ENCODE measurements at places on chromosomes 4 and X.
A peak's percentile ranks its signal among the peaks of the same experiment; 100 is the strongest.

DNA sequence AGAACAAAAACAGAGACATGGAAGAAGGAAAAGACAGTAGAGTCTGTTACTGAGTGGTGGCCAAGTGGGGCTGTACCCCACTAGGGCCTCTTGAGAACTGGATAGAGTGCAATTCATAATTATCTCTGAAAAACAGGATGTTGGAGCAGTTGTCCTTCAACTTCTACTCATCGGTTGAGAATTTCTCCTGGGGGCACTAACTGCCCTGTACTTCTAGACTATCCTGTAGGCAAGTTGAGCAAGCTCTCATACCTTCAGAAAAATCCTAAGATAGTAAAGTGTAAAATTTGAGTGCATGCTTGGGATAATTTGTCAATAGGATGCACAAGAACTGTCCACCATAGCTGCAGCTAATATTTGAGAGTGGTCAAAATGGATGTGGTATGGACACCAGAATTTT, 179.7 kb upstream of the CNKSR2 start:
- no peak for DNase-seq

DNA sequence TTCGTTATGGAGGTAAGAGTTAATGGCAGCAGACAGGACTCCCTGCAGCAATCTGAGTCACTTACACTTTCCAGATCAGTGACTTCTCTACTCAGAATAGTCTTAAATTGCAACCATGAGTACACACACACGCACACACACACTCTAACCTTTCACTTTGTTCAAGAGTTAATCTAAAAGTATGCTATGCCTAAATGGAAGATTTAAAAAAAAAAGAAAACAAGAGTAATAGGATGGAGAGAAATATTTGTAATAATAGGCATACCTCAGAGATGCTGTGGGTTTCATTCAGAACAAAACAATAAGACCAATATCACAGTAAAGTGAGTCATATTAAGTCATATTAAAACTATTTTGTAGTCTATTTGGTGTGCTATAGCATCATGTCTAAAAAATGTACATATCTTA, 969.1 kb upstream of the PCDH10 start:
- DNase-seq: peak; percentile 1

- no peak for DNase-seq
Measured at GRCh38 chr4:79854856-79855502, 218.1 kb downstream of the ANTXR2 start.

- DNase-seq: no peak
Measured at GRCh38 chr4:168879188-168879587, 130.9 kb downstream of the CBR4 start.

DNA sequence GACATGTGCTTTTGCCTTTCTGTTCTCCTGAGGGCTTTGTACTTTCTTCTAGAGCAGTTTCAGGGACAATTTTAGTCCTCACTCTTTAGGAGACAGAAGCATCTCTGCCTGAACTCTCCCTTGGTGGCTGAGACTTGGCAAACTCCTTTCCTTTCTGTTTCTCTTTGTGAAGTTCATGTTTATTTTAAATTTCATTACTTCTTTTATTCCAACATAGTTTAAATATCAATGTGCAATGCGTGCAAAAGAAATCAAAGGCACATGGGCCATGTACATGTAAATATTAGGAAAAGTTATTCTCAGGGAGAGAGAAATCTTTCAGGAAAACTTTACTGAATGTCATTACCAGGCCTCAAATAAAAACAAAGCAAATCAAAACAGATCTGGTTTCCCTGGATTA, 177.6 kb downstream of the RNF150 start:
- DNase-seq: no peak

DNA sequence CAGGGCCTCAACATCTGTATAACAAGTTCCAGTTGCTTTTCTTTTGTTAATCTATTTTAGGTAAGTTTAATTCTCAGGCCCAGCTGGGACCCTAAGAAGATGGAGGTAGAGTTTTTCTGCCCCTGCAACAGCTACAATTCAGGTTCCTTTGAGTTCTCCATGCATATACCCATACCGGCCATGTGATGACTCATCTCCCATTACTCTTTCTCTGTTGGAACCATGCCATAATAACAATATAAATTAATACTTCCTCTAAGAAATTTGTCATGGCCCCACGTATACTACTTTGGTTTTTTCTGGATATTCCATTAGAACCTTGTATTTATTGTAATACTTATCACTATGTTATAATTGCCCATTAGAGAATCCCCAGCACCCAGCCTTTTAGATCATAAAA, 1.3 kb upstream of the INTU start:
- peak; percentile 44 for DNase-seq

- DNase-seq: no peak
Measured at GRCh38 chr4:145083891-145084605, 13.9 kb downstream of the ANAPC10 start.

DNA sequence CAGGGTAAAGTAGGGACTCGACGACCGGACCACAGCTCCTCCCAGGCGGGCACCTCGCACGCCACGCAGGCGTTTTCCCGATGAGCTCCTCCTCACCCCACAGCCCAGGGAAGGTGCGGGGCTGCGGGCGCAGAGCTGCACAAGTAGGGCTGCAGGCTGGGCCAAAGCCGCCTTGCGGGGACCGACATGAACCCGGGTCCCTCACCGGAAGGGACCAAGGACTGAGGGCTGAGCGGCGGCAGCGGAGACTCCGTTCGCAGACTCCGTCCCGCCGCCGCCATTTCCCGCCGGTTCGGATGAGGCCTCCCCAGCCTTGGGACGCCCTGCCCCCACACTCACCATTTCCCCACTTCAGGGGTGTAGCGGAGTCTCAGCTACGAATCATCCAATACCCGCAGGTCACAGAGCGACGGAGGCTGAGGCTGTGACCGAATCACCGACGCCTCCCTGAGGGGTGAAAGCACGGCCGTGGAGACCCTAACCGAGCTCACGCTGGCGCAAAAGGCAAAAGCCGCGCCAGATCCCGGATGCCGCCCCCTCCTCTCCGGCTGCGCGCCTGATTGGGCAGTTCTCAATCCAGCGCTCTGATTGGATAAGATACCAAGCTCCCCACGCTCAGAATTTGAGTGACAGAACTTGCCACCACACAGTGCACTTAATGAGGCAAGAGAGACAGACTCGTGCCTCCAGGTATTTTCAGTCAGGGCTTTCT, at the start of gene ZNF732:
Gene ZNF732 (minus strand): TSS at position 506 of the 712 bp plus-strand sequence. CDS start 164 bp downstream, at position 342.
- peak; percentile 75 for DNase-seq

DNA sequence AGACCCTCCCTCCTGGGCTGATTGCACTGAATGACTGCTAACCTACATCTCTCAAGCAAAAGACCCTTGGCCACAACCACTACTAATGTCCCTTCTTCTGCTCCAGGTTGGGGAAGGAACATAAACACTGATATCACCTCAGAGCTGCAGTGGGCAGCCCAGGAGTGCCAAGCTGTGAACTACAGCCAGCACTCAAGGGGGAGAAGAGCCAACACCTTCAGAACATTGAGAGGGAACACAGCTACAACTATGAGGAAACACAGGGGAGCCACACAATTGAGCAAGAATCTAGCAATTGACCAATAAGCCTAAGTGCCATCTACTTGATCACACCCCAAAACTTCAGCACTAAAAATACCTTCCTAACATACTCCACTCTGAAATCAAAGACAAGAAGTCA, 222.8 kb downstream of the SPATA18 start:
- no peak for DNase-seq

DNA sequence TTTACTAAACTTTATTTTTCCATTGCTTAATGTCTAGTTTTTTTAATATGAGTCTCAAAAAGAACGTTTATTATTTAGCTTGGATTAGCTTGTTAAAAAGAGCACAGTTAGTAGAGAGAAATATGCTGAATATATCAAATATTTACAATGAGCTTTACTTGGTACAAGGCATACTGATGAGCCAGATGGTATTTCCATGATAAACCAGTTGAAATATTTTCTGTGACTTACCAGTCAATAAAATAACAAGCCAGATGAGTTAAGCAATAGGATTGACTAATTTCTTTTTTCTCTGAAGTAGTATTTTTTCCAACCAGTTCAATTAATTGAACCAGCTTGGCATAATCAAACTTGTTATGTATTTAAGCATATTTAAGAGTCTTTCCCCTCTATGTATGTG, 134.1 kb downstream of the KLHL34 start:
- DNase-seq: no peak

DNA sequence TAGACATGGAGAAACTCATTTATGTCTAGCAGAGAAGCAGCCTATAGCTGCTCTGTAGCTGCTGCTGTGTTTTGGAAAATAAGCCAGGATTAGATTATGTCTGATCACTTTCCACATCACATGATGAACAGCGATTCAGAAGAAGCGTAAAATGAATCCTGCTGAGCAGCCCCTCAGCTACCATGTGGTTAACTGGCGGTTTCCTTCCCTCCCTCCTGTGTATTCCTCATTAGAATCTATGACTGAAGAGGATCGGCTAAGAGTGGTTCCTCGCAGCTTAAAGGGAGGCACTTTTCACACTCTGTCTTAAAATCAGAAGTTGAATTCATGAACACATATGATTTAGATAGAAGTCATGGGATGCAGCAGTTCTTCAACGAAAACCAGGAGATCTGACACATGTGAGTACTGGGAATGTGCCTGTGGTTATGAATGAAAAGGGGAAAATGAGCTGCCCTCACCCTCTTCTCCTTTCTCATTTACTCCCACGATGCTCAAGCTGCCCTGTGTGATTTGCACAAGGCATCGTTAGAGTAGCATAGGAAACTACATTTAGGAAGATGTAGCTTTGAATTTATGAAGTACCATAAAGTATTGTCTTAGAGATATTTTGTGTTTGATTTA, at the start of gene PPEF1:
Gene PPEF1 (plus strand): TSS at position 220 of the 624 bp plus-strand sequence. CDS start 136 bp downstream, at position 356.
- DNase-seq: no peak

DNA sequence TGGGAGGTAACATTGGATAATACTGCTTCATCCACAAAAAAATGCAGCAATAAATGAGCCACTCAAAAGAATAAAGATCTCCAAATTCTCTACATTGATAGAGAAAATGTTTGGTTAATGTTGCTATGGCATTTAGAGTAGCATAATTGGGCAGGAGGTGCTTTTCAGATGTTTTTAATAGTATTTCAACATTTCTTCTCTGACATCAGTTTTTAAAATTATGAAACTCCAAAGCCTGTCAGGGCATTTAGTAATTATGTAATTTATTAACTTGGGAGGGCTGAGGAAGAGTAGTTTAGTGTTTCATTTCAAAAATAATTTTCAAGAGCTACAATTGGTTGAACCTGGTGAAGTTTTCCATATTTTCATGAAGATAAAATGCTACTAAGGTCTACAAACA, 211.3 kb upstream of the INTU start:
- no peak for DNase-seq

GRCh38 chr4:169440446-169440845, 169.7 kb upstream of the SH3RF1 start:
- peak; percentile 41 for DNase-seq

DNA sequence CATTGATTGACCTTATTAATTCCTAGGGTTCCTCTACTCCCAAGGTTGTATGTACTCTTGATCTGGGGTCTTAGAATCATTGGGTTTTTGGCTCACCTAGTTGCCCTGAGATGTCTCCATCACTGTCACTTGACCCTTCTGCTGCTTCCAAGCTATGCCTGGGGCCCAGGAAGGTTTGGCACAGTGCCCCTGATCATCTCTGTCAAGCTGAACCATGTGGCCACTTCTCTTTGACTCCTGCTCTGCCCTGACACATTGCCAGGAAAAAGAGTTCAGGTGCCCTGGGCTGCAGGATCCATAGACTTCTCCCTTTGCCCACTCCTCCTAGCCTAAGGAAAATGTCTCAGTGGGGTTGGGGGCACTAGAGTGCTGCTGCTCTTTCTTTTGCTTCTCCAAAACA, 3.9 kb upstream of the CHST7 start:
- DNase-seq: no peak

GRCh38 chr4:46123913-46124755, at the start of gene GABRG1:
GABRG1 (minus strand) TSS chr4:46124054; CDS start chr4:46123913, 141 bp downstream.
- no peak for DNase-seq

GRCh38 chr4:14315129-14315528, 687.2 kb upstream of the CPEB2 start:
- no peak for DNase-seq

- DNase-seq: no peak
Measured at GRCh38 chrX:30657196-30658161, 4.3 kb downstream of the GK start.

All from dermis microvascular lymphatic vessel endothelial cell (primary cell).